ENCODE measurements at places on chromosomes 16 and 17.
A peak's percentile ranks its signal among the peaks of the same experiment; 100 is the strongest.

- no peak for DNase-seq
Observed at GRCh38 chr17:73160980-73161630, 3.7 kb upstream of the SSTR2 start.

DNA sequence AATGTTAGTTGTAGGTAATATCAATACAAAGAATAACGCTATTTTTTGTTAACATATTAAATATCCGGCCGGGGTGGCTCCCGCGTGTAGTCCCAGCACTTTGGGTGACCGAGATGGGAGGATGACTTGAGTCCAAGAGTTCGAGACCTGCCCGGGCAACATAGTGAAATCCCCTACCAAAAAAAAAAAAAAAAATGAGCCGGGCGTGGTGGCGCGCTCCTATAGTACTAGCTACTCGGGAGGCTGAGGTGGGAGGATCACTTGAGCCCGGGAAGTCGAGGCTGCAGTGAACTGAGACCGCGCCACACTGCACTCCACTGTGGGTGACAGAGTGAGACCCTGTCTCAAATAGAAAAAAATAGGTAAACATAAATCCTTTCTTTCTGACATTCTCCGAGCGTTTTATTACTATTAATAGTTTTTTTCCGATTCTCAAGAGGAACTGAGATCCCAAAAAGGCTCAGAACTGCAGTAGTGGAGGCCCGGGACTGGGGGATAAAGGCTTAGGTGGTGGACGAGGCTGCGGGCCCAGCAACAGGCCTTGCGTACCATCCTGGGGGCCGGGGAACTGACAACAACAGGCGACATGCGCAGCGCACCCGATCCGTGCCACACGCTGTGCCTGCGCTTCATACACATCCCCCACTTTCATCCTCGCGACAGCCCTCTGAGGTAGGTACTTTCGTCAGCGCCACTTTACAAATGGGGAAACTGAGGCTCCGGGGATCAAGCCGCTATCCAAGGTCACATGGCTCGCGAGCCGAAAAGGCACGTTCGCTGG is 919 bp downstream of the N4BP1 start:
- DNase-seq = no peak

DNA sequence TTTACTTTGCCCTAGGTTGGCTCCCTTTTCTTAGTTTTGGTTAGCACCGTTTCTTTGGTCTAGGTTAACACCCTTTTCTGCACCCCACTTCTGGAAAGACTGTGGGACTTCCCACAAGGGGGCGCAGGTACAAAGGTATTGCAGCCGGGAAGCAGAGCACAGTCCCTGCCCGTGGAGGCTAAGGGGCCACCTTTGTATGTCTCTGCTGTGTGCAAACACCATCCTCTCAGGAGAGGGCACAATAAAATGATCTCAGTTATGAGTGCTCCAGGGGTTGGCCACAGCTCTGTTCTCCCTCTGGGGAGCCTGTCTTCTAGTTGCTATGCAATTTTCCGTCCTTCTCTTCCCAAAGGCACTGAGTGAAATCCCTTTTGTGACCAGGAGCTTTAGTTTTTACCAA is 28.4 kb upstream of the TMC5 start:
- no peak for DNase-seq

DNA sequence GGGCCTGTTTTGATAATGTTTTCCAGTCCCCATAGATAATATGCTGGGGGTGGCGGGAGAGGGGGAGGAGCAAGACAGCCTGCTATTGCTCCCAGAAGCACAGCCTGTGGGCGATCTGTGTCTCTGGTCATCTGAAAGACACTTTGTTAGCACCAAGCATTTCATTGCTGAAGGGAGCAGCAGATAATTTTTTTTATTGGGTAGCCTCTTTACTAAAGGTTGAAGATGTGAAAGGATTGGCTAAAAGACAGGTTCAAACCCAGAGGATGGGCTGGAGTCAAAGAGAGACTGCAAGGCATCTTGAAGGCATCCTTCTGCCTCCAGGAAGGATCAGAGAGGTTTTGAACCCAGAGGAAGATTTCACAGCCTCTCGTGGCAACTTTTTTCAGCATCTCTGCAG is 60.6 kb downstream of the C17orf67 start:
- no peak for DNase-seq

DNA sequence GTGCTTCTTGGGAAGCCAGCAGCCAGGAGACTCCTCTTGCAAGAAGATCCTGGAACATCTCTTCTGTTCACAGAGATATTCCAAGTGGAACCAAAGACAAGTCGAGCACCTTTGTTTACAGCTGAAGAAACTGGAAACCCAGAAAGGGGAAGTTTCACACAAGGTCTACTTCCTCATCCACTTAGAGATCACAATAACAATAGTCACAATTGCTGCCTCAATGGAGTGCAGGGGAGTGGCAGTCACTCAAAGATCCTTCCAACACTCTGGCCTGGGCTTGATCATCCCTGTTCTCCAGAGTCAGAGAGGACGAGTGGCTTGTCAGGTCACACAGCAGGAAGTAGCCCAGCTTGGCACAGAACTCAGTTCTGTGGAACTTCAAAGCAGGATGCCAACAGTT is 46.9 kb upstream of the SIAH1 start:
- DNase-seq = no peak

DNA sequence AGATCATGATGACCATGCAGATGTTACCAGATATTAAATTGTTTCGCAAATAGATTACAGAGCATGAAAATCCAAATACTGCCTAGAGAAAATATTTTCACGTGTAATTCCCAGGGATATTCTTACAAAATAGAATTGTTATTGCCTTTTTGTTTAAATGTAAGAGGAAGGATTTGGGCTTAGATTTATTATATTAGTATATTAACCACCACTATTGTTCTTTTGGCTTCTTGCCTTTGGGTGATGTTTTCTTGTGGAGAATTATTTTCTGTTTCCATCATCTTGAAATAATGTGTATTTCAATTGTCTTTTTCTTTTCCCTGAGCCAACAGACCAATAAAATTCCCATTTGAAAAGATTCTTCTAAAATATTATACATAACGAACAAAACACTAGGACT is 109.7 kb upstream of the NUDT7 start:
- DNase-seq = no peak

- no peak for DNase-seq
Observed at GRCh38 chr16:67030221-67030962, 1.4 kb downstream of the CBFB start.

DNA sequence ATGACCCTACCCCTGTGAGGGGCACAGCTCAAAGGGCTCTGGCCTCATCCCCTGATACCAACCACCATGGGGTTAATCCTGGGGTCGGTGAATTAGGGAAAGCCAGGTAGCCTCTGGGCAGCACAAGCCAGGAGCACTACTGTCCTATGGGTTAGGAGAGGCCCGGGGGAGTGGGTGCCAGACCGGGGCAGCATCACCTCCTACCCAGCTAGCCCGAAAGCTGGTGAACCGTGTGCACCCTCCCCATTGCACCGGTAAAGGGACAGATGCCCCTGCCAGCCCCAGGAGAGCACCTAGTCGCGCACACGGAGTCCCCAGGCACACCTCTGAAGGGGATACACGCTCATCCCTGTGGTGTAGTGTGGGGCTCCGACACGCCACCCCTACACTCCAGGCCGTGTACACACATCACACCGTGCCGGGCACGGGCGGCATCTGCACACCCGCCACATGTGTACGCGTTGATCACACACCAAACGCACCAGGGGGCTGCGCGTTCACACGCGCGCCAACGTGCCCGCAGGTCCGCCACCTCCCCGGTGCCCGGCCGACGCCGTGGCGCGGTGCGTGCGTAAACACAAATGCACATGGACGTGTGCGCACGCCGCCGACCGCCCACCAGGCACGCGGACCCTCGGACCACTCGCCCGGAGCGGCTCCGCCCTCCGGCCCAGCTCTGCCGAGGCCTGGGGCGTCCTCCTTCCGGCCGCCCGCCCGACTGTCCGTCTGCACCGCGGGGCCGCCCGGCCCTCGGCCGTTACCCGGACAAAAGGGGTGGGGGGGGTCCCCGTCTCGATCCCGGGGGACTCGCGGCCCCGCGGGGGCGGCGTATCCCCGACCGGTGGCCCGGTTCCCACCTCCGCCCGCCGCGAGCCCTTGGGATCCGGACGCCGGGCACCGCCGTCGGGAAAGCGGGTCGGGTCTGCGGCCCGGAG is 785 bp downstream of the UBALD1 start:
- DNase-seq = peak; percentile 52

DNA sequence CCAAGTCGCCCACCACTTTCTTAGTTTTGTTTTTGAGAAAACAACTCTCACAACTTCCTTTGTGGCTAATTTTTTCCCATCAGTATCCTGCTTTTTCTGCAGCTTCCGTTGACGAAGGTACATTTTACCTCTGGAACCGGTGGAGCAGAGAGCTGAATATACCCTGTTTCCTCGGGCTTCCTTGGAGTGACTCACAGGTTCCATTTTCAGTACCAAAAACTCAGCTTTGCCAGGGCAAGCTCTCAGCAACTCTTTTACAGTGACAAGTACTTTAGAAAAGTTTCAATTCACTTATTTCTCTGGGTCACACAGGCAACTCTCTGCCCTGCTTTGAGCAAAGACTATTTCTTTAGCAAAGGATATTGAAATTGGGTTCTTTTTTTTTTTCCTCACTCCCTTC is 318.9 kb downstream of the SNX29 start:
- no peak for DNase-seq

GRCh38 chr16:83626676-83627075 is 181.1 kb upstream of the HSBP1 start:
- no peak for DNase-seq

- no peak for DNase-seq
Observed at GRCh38 chr16:1950047-1950446, 4.4 kb downstream of the RPL3L start.

DNA sequence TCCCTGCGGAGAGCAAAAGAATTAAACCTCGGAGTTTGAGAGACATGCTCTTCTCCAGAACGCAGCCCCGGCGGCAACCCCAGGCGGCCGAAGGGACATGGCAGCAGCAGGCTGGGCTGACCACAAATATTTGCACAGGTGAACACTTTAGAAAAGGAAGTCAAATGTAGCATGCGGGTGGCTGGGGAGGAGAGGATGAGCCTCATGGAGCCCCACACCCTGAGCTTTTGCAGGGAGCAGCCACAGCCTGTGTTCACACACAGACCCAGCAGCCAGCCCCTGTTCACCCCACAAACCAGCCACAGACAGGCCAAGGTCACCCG is 17.8 kb downstream of the HS3ST6 start:
- DNase-seq = no peak

DNA sequence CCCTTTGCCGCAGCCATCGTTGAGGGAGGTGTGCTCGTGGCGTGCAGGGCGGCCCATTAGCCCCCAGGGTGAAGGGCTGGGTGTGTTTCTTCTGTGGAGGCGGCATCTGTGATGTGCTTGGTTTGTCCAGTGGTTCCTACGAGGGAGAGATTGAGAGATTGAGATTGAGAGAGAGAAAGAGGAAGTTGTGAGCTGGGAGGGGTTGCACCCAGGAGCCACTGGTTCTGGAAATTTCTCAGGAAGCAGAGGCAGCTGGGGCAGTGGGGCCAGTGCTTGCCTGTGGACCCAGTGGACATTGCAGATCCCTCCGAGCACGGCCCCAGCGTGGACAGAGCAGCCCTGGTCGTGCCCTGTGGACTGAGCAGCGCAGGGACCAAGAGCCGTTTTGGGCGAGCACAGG is 72.0 kb upstream of the ZNF750 start:
- no peak for DNase-seq

DNA sequence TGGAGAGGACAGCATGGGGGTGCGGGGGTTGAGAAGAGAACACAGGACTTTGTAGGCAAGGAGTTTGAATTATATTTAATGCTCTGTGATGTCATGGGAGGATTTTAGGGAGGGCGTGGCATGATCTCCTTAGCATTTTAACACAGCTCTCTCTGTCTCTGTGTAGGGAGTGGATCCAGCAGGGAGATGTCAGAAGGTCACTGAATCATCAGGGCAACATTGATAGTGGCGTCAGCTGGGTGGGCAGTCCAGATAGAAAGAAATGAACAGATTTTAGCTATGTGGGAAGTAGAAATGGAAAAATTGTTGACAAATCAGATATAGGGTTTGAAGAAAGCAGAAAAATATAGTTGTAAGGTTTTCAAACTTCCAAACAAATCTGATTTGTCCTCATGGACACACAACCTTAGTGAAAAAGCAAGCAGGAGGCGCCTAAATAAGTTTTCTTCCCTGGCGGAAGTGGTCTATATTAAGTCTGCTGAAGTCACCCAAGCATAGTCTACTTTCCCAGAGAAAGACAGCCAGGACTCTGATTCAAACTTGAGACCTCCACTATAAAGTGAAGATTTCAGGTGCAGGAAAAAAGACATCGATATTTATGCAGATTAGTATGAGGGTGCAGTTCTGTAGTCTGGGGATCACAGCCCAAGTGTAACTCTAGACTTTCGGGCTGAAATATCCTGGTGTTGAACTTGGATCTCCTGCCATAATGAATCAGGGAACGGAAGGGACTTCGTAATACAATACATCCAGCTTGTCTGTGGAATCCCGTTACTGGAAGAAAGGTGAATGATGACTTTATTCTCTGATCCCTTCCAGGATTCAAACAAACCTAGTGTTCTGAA is 10.1 kb upstream of the PCTP start:
- no peak for DNase-seq

DNA sequence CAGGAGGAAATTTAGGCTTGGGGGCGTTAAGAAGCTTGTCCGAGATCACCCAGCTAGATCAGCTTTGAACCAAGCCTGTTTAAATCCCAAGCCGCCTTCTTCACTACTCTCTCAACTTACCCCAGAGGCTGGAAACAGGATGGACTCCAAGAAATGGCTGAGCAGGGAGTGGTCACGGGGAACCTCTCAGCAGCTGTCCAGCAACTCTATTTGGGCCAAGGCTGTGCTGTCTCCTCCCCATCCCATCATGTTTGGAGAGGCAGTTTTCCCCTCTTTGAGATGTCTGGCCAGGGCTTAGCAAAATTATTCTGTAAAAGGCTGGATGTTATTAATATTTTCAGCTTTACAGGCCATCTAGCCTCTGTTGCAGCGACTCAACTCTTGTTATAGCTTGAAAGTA is 305.7 kb downstream of the RBFOX1 start:
- DNase-seq = no peak

GRCh38 chr16:22624038-22624799 is 113.5 kb downstream of the NPIPB5 start:
- no peak for DNase-seq

DNA sequence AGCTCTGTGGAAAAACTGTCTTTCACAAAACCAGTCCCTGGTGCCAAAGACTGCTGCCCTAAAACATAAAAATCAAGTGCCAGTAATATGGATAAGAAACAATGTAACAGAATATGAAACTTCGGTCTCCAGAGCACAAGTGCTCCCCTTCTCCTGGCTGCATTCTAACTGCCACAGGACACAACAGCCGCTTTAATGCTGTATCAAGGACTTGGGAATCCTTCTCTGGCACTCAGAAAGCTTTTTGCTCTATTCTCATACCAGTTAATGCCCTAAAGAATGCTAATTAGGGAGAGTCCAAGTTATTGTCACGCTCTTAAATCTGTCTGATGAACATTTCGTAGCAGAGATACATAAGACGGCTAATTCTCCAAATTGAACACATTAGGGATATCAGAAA is 90.9 kb downstream of the PARN start:
- DNase-seq = no peak

DNA sequence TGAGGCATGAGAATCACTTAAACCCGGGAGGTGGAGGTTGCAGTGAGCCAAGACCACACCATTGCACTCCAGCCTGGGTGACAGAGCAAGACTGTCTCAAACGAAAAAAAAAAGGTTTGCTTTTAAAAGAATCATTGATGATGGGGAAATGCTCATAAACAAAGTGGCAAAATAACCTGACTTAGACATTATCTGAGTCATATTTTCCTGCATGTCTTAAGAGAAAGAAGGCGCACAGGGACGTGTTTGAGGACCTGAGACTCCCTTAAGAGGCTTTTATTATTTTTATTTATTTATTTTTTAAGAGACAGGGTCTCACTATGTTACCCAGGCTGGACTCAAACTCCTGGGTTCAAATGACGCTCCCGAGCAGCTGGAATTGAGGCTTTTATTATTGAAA is 5.7 kb upstream of the PRPSAP1 start:
- DNase-seq = no peak

- no peak for DNase-seq
Observed at GRCh38 chr17:71921796-71922195, 199.0 kb upstream of the SOX9 start.

Data from H54 (cell line).